ENCODE measurements at places on chromosomes 3 and 15. TPM values are rescaled to one million over a fixed set of nuclear protein-coding genes. Genes with fewer than 3 reads are reported as not detected.

- DNase-seq: no peak
Observed at GRCh38 chr15:43808960-43809678, 8.7 kb downstream of the HYPK start.

DNA sequence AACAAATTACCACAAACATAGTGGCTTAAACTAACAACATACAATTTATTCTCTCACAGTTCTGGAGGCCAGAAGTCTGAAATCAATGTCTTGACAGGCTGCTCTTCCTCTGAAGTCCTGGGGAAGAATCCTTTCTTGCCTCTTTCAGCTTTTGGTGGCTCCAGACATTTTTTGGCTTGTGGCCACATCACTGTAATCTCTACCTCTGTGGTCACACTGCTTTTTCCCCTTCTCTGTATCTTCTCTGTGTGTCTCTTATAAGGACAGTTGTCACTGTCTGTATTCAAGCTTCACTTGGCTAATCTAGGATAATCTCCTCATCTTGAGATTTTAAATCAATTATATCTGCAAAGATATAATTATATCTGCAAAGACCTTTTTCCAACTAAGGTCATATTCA is 80.3 kb upstream of the ABHD2 start:
- no peak for DNase-seq

GRCh38 chr3:167941234-167941995 is 154.3 kb downstream of the GOLIM4 start:
- DNase-seq: no peak

DNA sequence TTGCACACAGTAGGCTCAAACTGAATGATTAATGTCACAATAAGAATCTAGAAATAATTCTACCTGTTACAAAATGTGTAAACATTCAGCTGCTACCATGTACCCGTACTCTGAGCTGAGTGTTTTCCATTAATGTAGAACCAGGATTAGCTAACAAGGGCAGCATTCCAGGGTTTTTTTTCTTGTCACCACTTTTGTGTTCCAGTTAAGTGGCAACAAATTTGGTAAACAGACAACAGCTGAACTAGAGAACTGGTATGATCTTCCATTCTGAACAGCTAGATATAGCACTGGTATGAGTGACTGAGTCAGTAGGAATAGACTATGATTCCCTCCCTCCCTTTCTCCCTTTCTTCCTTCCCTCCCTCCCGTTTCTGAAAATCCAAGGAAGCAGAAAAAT is 229.4 kb downstream of the CD47 start:
- no peak for DNase-seq

- DNase-seq: no peak
Observed at GRCh38 chr3:13002398-13003124, 70.7 kb downstream of the IQSEC1 start.

DNA sequence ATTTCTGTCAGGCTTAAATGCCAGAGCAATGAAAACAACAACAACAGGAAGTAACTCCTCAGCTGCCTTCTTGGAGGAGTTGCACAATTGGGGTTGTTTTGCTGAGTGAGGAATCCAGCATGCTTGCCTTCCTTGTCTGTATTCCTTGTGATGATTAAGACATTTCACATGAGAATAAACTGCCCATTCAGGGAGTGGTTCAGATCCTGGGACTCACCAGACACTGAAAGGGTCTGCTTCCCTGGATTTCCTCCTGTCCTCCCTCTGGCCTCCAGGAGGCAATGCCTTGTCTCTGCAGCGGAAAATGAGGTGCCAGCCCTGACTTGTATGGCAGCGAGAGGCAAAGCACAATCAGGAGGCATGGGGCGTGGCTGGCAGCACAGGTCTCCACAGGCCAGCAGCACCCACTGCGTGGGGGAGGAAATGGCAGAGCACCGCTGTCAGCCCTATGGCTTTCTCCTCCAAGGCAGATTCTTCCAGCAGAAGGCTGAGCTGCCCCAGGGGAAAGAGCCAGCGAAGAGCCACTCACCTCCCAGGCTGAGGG is 41.5 kb downstream of the RBP2 start:
- no peak for DNase-seq

Gene CCR3
- not detected for total RNA-seq
